Fibroblast of skin of left quadriceps (primary cell): ENCODE measurements at places on chromosomes 4 and X.

DNA sequence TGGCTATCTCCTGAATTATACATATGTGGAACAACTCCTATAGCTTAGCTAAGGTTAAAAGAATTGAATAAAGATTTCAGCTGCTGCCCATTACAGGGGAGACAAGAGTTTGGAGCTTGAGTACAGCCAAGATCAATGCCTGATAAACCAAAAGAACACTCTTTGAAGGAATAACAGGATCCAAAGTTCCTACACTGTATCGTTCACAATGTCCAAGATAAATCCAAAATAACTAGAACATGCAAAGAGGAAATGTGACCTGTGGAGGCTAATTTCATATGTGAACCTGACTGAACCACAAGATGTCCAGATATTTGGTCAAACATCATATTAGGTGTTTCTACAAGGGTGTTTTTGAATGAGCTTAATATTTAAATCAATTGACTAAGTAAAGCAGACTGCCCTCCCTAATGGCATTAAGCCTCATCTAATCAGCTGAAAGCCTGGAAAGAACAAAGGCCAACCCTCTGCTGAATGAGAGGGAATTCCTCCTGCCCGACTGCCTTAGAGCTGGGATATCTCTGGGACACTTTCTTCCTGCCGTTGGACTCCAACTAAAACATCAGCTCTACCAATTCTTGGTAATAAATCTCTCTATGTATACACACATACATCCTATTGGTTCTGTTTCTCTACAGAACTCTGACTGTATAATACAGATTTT, 19.2 kb downstream of the RFC1 start:
- no peak for DNase-seq

DNA sequence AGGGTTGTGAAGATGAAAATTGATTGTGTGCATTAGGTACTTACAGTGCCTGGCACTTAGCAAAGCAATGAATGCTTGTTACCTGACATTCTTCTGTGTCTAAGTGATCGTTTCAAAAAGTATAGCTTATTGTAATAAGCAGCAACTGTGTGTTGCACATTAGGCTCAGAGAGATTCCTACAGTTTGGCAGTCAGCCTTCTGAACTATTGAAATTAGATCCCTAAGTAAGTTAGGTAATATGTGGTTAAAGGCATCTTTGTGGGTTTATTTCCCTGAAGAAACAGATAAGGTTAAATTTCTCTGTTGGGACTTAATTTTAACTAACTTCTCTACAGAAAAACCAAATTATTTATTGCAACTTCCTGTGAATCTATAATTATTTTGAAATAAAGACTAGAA, 93.4 kb downstream of the REPS2 start:
- DNase-seq, result peak; percentile 58

GRCh38 chrX:154441984-154442707, 1.8 kb upstream of the FAM50A start:
- DNase-seq, result no peak

GRCh38 chrX:56382278-56382677, 150.1 kb downstream of the KLF8 start:
- DNase-seq, result no peak

- DNase-seq, result peak; percentile 98
These were observed 83.3 kb downstream of the SNCA start for GRCh38 chr4:89753601-89754066.

- DNase-seq, result no peak
These were observed 80.3 kb upstream of the DCLK2 start for GRCh38 chr4:149997881-149998421.

- no peak for DNase-seq
These were observed 12.2 kb upstream of the PRDM8 start for GRCh38 chr4:80184825-80185756.

- DNase-seq, result no peak
These were observed 51.6 kb downstream of the PTCHD1 start for GRCh38 chrX:23386260-23386659.

GRCh38 chr4:53863736-53864365, 200.6 kb downstream of the CHIC2 start:
- DNase-seq, result no peak

GRCh38 chrX:136192839-136193414, 45.6 kb downstream of the FHL1 start:
- no peak for DNase-seq

GRCh38 chrX:71177327-71177726, 32.7 kb downstream of the NLGN3 start:
- no peak for DNase-seq

- DNase-seq, result no peak
These were observed 14.9 kb upstream of the EXOSC9 start for GRCh38 chr4:121786221-121786620.

- no peak for DNase-seq
These were observed 67.5 kb downstream of the AGTR2 start for GRCh38 chrX:116238093-116238492.

GRCh38 chr4:184448821-184449220, 25.5 kb downstream of the IRF2 start:
- DNase-seq, result no peak

DNA sequence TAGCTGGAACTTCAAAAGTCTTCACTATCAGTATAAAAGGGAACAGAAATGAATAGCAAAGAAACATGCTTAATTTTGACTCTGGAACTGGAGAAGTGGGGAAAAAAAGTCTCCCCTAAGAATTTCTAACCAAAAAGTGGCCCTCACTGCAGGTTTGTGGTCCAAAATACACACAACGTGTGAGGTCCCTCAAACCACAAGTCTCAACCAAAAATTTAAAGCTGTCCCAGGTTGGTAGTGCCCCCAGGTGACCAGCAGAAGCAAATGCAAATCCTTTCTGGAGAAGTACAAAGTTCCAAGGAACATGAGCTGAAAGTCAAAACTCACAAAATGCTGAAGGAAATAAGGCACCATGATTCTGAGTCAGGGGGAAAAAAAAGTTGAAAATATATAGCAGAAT, 23.6 kb upstream of the VAMP7 start:
- DNase-seq, result no peak

DNA sequence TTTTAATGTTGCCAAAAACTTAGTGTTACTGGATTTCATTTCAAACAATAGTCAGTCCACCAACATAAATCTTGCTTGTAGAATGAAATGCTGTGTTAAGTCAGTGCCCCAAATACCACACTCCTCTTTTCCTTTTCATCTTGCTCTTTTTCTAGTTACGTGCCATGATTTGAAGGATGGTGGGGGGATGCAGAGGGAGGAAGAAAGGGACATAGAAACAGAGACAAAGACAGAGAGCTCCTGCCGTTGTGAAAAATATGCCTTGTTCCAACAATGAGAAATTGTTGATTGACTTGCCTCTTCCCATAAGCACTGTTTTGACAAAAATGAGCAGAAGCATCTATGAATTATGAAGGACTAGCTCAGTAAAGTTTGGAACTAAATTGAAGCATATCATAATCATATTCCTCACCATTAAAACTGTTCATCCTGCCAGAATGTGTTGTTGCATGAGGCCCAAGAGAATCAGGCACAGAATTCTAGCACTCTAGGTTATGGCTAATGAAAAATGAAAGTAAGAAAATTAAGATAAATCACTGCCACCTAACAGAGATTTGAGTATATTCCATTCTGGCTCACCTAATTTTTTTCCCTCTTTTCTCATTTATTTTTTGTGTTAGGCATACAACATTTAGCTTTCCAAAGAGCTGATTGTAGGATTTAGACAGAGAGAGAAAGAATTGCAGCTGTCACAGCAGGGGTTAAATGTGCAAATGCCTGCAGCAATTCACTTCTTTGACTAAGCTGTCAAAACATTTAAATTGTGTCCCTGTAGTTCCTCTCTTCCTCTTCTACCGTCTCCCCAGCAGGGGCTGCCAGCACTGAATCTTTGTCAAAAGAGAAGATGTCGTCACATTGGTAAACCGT, 111.6 kb upstream of the PTPN13 start:
- DNase-seq, result no peak

- no peak for DNase-seq
These were observed 15.3 kb downstream of the CEP135 start for GRCh38 chr4:55964046-55964445.

DNA sequence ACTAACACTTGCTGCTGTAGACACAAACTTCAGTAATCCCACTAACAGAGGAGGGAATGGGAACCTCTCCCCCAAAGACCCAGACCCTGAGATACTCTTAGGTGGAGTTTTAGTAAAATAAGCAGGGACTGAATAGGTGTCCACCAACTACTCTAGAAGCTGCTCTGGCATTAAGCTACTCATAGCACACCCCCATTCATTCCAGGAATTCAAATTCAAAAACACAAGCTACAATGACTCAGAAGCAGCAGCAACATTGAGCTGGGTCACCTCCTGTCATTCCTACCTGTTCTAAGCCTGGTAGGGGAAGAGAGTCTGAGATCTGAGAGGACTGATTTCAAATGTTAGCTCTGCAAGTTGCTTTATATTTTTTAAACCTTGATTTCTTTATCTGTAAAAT, 135.4 kb upstream of the FRMPD4 start:
- no peak for DNase-seq

DNA sequence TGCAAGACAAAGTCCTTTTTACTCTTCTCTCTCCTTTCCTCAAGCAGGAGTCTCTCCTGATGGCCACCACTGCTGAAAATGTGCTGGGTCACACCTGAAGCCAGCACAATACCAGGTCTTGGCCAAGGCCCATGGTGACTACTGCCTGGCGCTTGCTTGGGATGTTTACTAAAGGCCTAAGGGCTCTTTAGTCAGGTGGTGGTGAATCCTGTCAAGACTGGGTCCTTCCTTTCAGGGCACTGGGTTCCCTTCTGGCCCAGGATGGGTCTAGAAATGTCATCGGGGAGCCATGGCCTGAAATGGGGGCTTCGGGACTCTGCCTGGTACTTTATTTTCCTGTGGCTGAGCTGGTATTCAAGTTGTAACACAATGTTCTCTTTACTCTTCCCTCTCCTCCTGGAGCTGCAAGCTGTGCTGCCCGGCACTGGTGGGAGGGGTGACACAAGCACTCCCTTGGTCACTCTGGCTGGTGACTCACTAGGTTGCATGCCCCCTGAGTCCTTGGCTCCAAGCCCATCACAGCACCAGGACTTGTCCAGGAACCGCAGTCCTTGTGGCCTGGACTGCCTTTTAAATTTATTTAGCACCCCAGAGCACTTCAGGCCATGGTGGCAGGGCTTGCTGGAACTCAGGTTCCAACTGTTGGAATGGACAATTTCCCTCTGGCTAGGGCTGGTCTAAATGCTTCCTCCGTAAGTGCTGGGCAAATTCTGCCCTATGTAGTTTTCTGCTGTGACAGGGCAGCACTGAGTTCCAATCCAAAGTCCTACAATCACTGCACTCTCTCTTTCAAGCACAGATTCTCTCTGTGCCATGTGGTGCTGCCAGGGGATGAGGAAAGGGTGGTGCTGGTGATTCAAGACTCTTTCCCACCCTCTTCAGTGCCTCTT, 11.3 kb downstream of the ARL13A start:
- no peak for DNase-seq

DNA sequence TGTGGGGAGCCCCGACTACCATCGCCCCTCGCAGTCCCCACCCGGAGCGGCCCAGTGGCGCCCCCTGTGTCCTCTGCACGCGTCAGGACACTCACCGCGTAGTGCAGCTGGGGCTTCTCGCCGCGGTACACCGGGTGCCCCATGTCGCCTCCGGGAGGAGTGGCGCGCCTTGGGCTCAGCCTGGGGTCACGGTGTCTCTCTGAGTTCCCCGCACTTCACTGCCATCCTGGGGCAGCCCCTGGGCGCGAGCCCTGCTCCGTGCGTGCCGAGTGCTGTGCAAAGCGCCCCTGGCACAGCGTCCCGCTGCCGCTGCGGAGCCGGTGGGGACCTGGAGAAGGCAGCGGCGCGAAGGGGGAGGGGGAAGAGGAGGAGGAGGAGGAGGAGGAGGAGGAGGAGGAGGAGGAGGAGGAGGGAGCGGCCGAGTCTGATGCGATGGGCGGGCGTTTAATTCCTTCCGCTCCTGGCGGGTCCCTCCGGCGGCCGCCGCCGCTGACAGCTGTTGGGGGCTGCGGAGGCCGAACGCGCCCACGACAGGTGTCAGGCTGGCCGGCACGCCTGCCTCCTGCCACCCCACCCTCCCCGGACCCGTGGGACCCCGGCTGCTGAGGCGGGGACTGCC, 134.3 kb downstream of the AMELX start:
- no peak for DNase-seq

DNA sequence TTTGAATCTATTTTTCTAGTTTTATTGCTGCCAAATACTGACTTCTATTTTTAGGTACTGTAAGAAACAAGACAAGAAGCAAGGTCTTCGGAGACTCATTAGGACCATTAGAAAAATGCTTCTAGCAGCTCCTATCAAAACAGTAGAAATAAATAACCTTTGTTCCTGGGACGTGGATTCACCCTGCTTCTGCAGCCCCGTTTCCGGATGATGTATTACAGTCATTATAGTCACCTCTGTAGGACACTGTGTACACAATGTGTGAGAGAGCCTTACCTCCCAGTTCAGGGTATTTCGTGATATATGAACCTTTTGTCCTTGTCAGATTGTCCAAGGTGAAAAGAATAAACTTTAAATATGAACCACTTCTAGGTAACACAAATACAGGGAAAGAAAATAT, 484.0 kb upstream of the TECRL start:
- DNase-seq, result no peak

- no peak for DNase-seq
These were observed 21.5 kb downstream of the WDFY3 start for GRCh38 chr4:84944947-84945346.

GRCh38 chrX:2901367-2902036, 27.6 kb downstream of the ARSD start:
- DNase-seq, result no peak

DNA sequence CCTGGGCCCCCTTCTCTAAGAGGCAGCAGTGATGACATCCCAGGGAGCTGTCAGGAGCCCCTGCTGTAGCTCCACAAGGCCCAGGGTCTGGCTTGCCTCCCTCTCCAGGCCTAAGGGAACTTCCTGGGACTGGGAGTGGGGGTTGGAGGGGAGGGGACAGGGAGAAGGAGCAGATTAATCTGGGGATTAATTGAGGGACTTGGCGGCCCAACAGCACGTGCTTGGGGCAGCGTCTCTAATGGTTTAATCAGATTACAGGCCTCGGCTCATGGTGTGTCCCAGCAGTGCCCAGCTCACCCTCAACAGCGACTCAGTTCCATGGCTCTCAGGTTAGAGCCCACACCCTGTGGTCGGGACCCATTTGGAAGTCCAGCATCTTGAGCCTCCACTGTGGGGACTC, 47.9 kb downstream of the EFNB1 start:
- DNase-seq, result no peak

- no peak for DNase-seq
These were observed 2.8 kb upstream of the SAP30 start for GRCh38 chr4:173367946-173368345.

DNA sequence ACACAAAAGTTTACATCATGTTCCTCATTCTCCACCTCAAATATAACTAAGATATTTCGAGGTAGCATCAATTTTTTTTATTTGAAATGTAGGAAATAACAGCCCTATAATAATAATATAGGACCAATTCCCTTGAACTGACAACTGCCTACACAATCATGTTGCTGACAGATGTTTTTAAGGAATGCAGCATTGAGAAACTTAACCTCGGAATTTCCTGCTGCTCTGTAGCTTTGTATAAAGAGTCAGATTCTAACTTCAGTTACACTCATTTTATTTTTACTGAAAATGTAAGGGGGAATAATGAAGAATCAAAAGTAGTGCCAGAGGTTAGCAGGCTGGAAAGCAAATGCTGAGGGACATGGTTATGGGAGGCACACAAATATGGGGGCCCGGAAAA, 235.8 kb downstream of the RBMX2 start:
- DNase-seq, result peak; percentile 60

GRCh38 chr4:27966664-27967063, 1106.0 kb downstream of the STIM2 start:
- DNase-seq, result no peak
